ENCODE measurements at places on chromosomes 6 and 20.

DNA sequence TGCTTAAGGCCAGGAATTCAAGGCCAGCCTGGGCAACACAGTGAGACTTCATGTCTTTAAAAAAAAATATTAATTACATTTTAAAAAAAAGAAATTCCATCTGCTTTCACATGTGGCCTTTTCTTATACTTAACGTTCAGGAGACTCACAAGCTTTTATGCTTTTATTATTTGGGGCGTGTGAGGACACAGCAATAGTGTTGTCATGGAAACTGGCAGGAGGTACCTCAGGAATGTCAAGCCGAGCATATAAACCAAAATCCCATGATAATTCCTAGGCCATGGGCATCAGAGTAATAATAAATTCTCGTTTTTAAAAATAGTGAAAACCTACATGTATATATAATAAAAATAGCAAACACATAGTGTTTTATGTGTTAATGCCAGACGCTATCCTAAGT, 89.8 kb downstream of the IYD start:
- no peak for DNase-seq

DNA sequence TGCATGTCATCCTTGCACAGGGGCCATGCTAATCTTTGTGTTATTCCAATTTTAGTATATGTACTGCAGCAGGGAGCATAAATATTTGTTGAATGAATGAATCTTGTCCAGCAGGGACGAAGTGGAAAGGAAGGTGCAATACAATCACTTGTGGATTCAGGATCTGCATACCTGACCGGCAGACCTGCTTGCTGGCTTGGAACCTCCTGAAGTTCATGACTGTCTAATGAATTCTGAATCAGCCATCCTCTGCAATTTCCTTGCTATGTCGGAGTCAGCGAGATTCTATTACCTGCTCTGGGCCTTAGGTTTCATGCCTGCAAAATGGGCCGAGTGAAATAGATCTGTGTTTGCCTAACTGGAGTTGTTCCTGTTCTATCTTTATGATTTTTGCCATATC, 17.4 kb upstream of the NCOA3 start:
- no peak for DNase-seq

DNA sequence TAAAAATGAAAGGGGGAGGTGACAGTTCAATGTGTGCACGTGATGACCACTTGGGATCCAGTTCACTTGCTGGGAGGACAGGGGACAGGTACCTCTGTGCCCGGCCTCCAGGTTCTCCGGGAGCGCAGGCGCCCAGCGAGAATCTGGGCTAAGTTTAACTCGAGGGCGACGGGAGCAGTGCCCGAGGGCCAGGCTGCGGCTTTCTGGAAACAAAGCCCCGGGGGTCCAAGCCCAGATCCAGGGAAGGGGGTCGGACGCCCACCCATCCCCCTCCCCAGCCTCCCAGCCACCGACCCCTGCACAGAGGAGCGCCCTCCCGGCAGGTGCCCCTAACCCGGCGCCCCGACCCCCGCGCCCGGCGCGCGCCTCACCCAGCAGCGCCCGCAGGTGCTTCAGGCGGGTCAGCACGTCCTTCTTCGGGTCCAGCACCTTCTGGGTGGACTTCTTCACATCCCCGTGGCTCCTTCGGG, 405 bp downstream of the RALGAPA2 start:
- DNase-seq, result no peak

DNA sequence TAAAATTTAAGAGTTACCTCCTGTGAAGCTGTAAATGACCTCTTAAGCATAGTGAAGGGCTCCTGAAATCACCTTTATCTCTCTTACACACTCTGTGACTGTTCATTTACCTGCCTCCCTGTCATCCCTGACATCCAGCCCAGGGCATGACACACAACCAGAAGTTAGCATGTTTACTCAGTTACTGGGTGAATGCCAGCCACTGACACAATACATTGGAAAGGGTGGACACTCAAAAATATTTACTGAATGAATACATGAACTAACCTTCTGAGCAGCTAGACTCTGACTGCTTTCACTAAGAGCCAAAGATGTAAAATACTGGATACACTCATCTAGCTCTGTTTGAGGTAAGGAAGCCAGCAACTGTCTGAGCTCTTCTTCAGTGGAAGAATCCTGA, 25.3 kb downstream of the SERAC1 start:
- DNase-seq, result no peak
